ENCODE measurements at places on chromosomes 3 and 15.

- no peak overlapping the region for H3K27ac ChIP-seq
- H3K4me3 ChIP-seq, result no peak overlapping the region
- H3K27me3 ChIP-seq, result no peaks in the 10 kb centered on the region
- H3K36me3 ChIP-seq, result peaks cover 8% of the 10 kb centered on the region
- no peaks in the 10 kb centered on the region for H3K4me1 ChIP-seq
- DNase-seq, result peak; percentile 78
Measured at GRCh38 chr15:40776537-40777141, 6.9 kb downstream of the C15orf62 start.

GRCh38 chr15:92714477-92715401 lies 59.2 kb upstream of the FAM174B start:
- H3K27me3 ChIP-seq, result no peaks in the 10 kb centered on the region
- H3K4me3 ChIP-seq, result peak overlapping the region; percentile 2
- H3K36me3 ChIP-seq, result no peaks in the 10 kb centered on the region
- peak overlapping the region; percentile 45 for H3K27ac ChIP-seq
- H3K4me1 ChIP-seq, result no peaks in the 10 kb centered on the region

GRCh38 chr15:77851086-77851485 lies 218.4 kb upstream of the LINGO1 start:
- no peak overlapping the region for H3K27ac ChIP-seq
- no peak for DNase-seq
- H3K27me3 ChIP-seq, result no peaks in the 10 kb centered on the region

DNA sequence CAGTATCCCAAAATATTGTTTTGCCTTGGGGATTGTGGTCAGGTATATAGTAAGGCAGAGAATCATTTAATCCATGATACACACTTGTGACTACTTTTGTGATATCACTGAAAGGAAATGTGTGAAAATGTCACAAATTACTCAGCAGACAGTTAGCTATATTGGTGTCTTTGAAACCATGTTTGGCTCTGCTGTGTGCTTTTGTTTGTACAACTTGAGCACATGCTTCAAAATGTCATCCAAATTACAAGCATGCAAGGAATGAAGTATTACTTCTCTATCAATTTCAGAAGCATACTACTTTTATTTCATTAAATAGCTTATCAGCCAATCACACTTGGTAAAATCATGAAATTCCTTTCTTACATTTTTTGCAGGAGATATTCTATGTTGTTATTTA lies 619.0 kb upstream of the AGTR1 start:
- H3K4me1 ChIP-seq, result no peaks in the 10 kb centered on the region
- no peaks in the 10 kb centered on the region for H3K27me3 ChIP-seq
- H3K36me3 ChIP-seq, result no peaks in the 10 kb centered on the region
- H3K27ac ChIP-seq, result no peak overlapping the region
- DNase-seq, result no peak

All from body of pancreas (tissue), 4 donors.